Kidney (tissue), 22 donors: ENCODE measurements at places on chromosomes 3 and 15. TPM values are rescaled to one million over a fixed set of nuclear protein-coding genes. Genes with fewer than 3 reads are reported as not detected.
A peak's percentile ranks its signal among the peaks of the same experiment; 100 is the strongest.

The SKOR1 gene
- 0.57 TPM for total RNA-seq

The NCKIPSD gene
- 31.2 TPM for total RNA-seq

- peak; percentile 58 for DNase-seq
Observed at GRCh38 chr3:112617285-112617684, 23.7 kb downstream of the CCDC80 start.

The CP gene
- total RNA-seq: 72.1 TPM

The RLBP1 gene
- not detected for total RNA-seq

- DNase-seq: no peak
Observed at GRCh38 chr3:13012221-13012691, 61.0 kb downstream of the IQSEC1 start.

- no peak for DNase-seq
Observed at GRCh38 chr3:99633887-99634558, 4.4 kb upstream of the COL8A1 start.

DNA sequence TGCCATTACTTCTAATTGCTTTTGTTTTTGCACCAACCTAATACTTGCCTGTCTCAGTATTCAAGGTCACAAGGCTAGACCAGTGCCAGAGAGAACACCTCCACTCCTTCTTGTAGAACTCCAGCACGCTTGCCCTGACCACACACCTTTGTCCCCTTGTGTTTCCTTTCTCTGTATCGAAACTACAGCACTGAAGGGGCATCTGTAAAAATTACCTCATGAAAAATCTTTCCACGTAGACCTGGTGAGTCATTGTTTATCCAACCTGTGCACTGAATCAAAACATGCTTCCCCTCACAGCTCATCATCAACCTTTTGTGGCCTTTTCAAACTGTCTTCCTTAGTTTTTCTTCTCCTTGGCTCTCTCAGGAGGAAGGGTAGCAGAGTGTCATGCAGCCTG lies 259.5 kb downstream of the THRB start:
- DNase-seq: no peak

GRCh38 chr3:188021502-188022040 lies 132.4 kb upstream of the LPP start:
- DNase-seq: no peak

The ALDH1L1 gene
- total RNA-seq: 60.0 TPM

DNA sequence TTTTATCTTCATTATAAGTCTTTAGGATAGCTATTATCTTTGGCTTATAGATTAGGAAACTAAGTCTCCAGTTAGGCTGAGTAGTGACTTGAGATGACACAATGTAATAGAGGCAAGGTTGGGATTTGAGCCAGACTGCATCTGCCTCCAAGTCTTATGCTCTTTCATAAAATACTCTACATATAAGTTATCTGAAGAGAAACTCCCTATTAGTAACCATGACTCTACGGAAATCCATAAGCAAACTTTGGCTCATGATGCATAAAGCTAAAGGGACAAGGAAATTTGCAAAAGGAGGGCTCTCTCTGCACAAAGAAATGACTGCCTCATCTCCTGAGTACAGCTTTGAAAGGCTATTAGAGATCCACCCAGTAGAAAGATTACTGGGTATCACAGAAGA lies 77.6 kb upstream of the FRMD4B start:
- no peak for DNase-seq

- no peak for DNase-seq
Observed at GRCh38 chr3:57911593-57911992, 96.6 kb upstream of the FLNB start.

DNA sequence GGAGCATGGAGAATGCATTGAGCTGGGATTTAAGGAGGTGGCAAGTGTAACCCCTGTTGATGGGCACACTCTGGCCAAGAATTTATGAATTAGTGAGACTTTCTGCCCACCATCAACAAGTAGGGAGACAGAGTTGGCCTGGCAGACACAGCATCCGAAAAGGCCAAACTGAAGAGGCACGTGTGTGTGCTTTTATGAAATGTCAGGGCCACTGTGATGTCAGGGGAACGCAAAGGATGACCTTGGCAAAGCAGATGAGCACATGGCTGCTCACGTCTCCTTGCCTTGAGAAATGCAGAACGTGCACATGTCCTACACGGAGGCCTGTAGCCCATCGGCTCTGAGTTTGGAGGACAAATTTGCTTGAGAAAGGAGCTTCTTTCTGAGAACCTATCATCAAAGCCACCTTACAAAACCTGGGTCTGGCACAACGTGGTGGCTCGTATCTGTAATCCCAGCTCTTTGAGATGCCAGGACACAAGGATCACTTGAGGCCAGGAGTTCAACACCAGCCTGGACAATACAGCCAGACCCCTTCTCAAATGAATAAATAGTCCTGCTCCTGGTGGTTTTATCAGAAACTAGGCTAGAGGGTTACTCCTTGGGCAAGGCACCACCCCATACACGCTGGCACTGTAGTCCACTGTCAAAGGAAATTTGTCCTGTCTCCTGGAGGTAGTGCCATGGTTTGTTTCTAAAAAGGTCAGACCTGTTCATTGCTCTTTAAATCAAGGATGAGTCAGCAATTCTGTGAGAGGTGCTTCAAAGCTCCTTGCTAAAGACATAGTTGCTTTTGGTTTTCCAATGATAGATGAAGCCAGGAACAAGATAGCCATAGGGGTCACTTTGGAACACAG lies 941 bp upstream of the SH3BP5 start:
- peak; percentile 52 for DNase-seq

- DNase-seq: no peak
Observed at GRCh38 chr15:99138491-99138982, 33.7 kb downstream of the SYNM start.

The INSYN1 gene
- 4.2 TPM for total RNA-seq

The MESP2 gene
- 0.47 TPM for total RNA-seq

DNA sequence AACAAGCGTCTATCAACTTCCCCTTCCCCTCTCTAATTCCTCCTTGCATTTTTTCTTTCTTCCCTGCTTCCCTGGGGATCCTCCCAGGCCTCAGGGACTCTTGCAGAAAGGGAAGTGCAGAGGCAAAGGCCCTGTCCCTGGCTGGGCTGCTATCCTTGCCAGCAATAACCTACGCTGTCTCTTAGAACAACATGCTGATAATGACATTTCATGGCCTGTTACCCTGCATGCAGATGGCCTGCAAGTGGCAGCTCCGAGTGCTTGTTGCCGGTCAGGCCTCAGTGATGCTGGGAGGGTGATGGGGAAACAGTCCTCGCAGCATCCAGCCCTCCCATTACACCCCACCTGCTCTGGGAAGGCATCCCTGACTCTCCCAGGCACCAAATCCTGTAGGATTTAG lies 167.6 kb downstream of the RAB11A start:
- no peak for DNase-seq

- DNase-seq: no peak
Observed at GRCh38 chr15:33138000-33138399, 56.5 kb downstream of the FMN1 start.

DNA sequence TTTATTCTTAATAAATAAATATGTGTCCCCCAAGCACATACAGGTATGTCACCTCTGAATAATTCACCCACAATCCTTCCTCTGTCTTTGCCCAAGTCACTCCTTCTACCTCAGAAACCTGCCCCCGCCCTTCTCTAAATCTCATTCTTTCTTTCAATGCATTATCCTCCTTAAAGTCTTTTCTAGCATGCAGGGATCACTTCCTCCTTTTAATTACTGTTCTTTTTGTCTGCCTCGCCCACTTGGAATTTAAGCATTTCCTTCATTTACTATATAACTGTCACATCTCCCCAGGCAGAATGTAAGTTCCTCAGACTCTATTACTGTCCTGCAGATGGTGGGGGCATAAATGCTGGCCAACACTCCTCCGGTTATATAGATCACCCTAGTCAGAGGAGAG lies 7.8 kb downstream of the CCDC80 start:
- DNase-seq: no peak

GRCh38 chr3:134228479-134228878 lies 22.2 kb downstream of the RYK start:
- DNase-seq: no peak
